ENCODE measurements at places on chromosomes 1 and 21.

DNA sequence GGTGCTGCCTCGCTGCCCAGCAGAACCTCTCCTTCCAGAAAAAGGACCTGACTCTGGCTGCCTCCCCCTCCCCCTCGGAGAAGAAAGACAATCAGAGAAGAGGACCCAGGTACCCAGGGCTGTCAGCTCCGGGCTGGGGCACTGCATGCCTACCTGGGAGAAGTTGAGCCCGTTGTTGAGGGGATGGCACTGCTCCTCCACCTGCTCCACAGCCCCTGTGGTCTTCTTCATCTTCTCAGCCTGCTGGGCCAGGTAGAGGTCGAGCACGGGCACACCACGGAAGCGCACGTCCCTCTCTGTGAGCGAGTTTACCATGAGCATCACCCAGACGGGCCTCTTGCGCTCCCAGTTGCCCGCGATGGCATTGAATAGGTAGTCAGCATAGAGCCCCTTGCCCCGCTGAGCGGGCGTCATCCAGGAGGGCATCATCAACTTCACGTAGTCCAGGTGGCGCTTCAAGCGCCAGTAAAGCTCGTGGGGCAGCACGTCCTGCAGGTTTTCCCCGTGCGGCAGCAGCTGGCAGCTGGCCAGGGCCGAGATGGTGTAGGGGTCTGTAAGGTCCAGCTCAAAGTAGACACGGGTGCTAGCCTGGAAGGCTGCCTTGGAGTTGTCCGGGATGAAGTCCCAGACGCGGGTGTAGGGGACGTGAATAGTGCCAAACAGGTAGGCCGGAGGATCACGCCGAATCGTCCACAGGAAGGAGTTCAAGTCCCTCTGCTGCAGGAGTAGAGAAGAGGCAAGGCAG lies 3.1 kb downstream of the TRABD2B start:
- no peaks in the 10 kb centered on the region for H3K27me3 ChIP-seq
- H3K4me1 ChIP-seq: peaks cover 46% of the 10 kb centered on the region
- no peak overlapping the region for H3K27ac ChIP-seq
- no peaks in the 10 kb centered on the region for H3K36me3 ChIP-seq
- DNase-seq: no peak

DNA sequence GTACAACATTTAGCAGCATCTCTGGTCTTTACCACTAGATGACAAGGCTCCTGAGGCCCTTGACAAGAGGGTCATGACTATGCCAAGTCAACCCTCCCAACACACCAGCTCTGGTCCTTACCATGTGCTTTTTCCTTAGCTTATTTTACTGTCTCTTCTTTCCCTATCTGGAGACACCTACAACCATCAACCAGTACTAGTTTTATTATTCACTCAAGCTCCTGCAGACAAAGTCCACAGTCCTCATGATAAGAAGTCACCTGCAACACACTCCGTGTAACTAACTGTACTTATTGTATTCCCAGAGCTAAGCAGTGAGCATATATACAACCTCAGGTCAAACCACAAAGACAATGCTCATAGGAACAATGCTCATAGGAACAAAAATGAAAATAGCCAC lies 15.3 kb downstream of the PABPC4 start:
- no peaks in the 10 kb centered on the region for H3K4me1 ChIP-seq
- no peak for DNase-seq
- peaks cover 51% of the 10 kb centered on the region for H3K36me3 ChIP-seq
- H3K27ac ChIP-seq: no peak overlapping the region
- no peak overlapping the region for H3K4me3 ChIP-seq
- no peaks in the 10 kb centered on the region for H3K27me3 ChIP-seq

- H3K4me3 ChIP-seq: no peak overlapping the region
- no peaks in the 10 kb centered on the region for H3K27me3 ChIP-seq
- no peaks in the 10 kb centered on the region for H3K36me3 ChIP-seq
- H3K27ac ChIP-seq: no peak overlapping the region
- H3K4me1 ChIP-seq: no peaks in the 10 kb centered on the region
These were observed 1064.4 kb downstream of the NCAM2 start for GRCh38 chr21:22062472-22063139.

DNA sequence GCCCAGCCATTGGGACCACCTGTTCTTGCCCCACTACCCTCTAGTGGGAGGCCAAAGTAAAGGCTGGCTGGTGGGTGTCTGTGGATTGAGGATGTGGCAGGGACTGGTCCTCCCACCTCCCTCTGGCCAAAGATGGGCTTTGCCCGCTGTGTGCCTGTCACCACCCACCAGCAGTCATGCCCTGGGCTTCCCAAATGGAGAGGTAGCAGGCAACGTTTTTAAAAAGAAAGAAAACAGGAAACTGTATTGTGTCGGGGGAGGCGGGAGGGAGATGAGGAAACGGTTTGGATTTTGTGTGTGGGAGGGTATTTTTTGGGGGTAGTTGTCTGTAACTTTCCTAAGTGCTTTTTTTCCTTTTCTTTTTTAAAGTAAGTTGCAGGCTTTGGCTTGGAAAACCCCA lies 30.1 kb downstream of the SZRD1 start:
- no peak overlapping the region for H3K4me3 ChIP-seq
- no peaks in the 10 kb centered on the region for H3K27me3 ChIP-seq
- H3K36me3 ChIP-seq: peaks cover 13% of the 10 kb centered on the region
- H3K4me1 ChIP-seq: peaks cover 36% of the 10 kb centered on the region
- no peak for DNase-seq

GRCh38 chr1:154896771-154897286 lies 26.7 kb upstream of the KCNN3 start:
- H3K36me3 ChIP-seq: no peaks in the 10 kb centered on the region
- no peaks in the 10 kb centered on the region for H3K27me3 ChIP-seq
- no peak overlapping the region for H3K27ac ChIP-seq
- DNase-seq: no peak
- H3K4me1 ChIP-seq: no peaks in the 10 kb centered on the region

GRCh38 chr1:173669491-173669941 lies at the start of gene ANKRD45:
ANKRD45 (minus strand) TSS chr1:173669851; CDS start chr1:173659418, 10,433 bp downstream.
- H3K27ac ChIP-seq: no peak within 1 kb of the TSS
- H3K4me3 ChIP-seq: peak within 1 kb of the TSS; percentile 50
- DNase-seq: no peak

DNA sequence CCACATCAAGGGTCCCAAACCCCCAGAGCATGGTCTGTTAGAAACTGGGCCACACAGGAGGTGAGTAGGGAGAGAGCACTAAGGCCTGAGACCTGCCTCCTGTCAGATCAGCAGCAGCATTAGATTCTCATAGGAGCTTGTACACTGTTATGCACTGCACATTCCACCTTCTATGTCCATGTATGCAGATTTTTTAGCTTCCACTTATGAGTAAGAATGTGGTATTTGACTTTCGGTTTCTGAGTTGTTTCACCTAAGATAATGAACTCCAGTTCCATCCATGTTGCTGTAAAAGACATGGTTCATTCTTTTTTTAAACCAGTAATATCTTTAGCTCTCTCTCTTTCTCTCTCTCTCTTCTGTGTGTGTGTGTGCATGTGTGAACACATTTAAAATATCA lies 663 bp upstream of the GBP6 start:
- H3K36me3 ChIP-seq: no peaks in the 10 kb centered on the region
- peaks cover 9% of the 10 kb centered on the region for H3K4me1 ChIP-seq
- peak overlapping the region; percentile 3 for H3K27ac ChIP-seq
- no peak for DNase-seq
- peak overlapping the region; percentile 10 for H3K4me3 ChIP-seq

DNA sequence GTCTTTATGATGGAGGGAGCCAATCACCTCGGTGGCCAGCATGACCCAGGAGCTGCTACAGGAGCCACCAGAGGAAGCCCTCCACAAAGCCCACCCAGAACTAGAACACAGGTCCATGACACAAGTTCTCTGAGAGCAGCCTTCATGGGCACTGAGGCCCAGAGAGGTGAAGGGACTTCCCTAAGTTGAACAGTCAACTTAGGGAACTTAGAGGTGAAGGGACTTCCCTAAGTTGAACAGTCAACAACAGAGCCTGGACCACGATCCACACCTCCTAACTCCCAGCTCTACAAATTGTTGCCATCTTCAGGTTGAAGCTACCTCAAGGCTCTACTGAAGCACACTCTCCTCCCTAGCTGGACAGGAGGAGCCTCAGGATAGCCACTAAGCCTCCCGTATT lies 132.7 kb downstream of the CCDC185 start:
- H3K4me1 ChIP-seq: no peaks in the 10 kb centered on the region
- no peak for DNase-seq
- no peak overlapping the region for H3K27ac ChIP-seq
- no peak overlapping the region for H3K4me3 ChIP-seq

DNA sequence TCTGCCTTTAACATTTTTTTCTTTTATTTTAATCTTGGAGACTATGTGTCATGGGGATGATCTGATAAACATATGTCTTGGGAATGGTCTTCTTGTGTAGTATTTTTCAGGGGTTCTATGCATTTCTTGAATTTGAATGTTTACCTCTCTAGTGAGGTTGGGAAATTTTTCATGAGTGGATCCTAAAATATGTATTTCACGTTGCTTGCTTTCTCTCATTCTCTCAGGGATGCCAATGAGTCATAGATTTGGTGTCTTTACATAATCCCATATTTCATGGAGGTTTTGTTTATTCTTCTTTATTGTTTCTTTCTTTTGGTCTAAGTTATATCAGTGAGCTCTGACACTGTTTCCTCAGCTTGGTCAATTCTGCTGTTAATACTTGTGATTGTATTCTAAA lies 1237.2 kb downstream of the PLA2G4A start:
- H3K4me1 ChIP-seq: no peaks in the 10 kb centered on the region
- H3K4me3 ChIP-seq: no peak overlapping the region
- H3K36me3 ChIP-seq: no peaks in the 10 kb centered on the region
- no peaks in the 10 kb centered on the region for H3K27me3 ChIP-seq

- no peaks in the 10 kb centered on the region for H3K4me1 ChIP-seq
- H3K36me3 ChIP-seq: no peaks in the 10 kb centered on the region
- H3K27ac ChIP-seq: no peak overlapping the region
These were observed 137.3 kb upstream of the GJB5 start for GRCh38 chr1:34617321-34618118.

DNA sequence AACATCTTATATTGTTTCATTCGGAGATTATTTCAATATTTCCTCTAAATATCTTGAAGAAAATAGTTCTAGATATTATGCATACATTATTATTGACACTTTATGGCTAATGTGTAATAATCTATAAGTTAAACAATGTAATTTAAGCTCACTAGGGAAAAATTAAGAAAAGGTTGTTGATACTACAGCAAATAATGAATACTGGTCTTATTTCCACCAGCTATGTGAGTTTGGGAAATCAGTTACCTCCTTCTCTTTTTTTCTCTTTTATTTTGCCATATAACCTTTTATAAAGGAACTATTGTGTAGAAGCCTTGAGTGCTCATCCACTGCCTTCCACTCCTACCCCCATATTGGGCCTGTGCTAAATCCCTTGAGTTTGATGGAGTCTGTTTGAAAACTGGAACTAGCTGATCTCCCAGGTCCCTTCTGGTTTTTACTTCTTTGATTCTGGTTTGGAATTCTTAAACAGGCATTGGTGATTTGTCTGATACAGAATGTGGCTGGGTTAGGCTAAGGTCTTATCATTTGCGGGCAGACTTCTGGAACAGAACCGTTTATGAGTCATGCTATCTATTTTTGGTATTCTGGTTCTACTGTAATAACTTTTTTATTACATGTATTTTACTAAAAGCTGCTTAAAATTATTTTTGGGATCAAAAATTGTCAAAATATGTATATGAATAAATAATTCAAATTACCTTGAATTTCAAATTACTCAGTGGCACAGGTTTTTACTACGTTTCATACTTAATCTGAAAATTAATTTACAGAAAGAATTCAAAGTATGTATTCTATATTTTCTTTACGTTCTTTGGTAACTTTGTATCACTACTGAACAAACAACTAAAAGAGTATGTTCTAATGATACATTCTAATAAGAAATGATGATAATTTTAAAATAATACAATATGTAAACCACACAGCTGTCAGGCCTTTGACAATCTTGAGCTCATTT lies 5.0 kb upstream of the CDC14A start:
- H3K27me3 ChIP-seq: no peaks in the 10 kb centered on the region
- DNase-seq: no peak
- no peak overlapping the region for H3K4me3 ChIP-seq
- no peaks in the 10 kb centered on the region for H3K4me1 ChIP-seq
- H3K36me3 ChIP-seq: no peaks in the 10 kb centered on the region

DNA sequence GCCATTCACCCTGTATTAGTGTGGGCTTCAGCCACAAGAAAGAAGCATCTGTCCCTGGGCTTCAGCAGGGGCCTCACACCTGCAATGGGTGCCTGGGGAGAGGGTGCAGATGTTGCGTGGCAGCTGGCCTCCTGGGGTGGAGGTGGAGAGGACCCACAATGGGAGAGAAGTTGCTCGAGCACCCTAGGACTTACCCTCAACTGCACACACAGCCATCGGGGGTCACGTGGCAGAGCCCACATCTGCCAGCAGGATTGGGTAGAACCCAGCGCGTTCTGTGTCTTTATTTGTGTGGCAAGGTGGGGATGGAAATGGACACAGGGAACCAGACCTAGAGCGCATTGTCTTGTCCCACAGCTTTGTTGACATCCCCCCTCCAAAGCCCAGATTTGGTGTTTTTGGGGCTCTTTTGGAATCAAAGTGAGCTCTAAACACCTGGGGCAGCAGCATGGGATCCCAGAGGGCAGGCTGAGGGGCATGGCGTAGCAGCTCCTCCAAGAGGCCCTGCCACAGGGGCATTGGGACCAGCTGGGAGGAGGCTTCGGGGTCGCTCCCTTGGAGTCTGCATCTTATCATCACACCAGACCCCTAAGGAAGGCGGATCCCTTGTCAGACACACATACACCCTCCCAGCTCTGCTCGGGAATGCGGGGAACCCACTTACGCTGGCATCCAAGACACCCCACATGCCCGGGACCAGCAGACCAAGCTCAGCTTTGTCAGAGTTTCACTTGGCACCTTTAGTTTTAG lies 5.1 kb downstream of the ABCG1 start:
- DNase-seq: no peak
- H3K27me3 ChIP-seq: no peaks in the 10 kb centered on the region
- peaks cover 34% of the 10 kb centered on the region for H3K4me1 ChIP-seq
- no peak overlapping the region for H3K4me3 ChIP-seq

DNA sequence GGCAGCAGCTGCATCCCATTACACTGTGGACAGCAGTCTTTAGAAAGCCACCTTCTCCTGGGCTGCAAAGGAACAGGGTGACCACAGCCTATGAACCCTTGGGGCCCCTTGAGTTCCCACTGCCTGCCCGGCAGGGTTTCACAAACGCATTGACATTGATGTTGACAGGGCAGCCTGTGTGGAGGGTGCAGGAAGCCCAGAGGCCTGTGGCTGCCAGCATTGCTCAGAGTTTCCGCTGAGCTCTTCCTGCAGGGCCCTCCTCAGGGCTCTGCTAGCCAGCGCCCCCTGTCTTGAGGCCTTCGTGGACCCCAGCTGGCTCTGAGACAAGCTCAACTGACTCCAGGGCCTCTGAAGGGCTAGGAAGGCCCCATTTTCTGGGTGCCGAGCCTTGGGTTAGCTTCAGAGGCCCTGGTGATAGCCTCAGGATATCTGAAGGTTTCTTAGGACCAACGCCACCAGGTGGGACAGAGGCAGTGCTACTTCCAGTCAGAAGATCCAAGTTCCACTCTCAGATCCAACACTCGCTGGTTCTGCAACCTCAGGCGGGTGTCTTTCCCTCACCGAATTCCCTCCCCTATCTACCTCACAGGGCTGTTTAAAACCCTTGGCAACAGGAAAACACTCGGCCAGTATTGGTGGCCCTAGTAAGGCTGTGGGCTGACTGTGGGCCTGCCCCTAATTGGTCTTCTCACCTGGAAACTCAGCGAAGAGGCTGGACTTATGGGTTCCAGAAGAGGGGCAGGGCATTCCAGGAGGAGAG lies 27.2 kb upstream of the EPS8L3 start:
- DNase-seq: no peak
- no peaks in the 10 kb centered on the region for H3K36me3 ChIP-seq
- no peak overlapping the region for H3K4me3 ChIP-seq
- H3K27ac ChIP-seq: no peak overlapping the region
- no peaks in the 10 kb centered on the region for H3K27me3 ChIP-seq
